ENCODE measurements at places on chromosomes 4 and X. TPM values are rescaled to one million over a fixed set of nuclear protein-coding genes. Genes with fewer than 3 reads are reported as not detected.

MAGEE2 gene
- total RNA-seq, result not detected

KLKB1 gene
- total RNA-seq, result not detected

NEUROG2 gene
- total RNA-seq, result not detected

ANTXR2 gene
- total RNA-seq, result 198 TPM

ASB5 gene
- not detected for total RNA-seq

EDA2R gene
- total RNA-seq, result 21.6 TPM

NSG1 gene
- not detected for total RNA-seq

TRIM75 gene
- total RNA-seq, result not detected

PABPC1L2B gene
- not detected for total RNA-seq

CXCL10 gene
- not detected for total RNA-seq

PCDH11X gene
- total RNA-seq, result not detected

KLHL13 gene
- total RNA-seq, result not detected

BMX gene
- not detected for total RNA-seq

SMIM31 gene
- not detected for total RNA-seq

TMEM128 gene
- total RNA-seq, result 20.1 TPM

POU3F4 gene
- not detected for total RNA-seq

LINC00632 gene
- 221 TPM for total RNA-seq

LRIT3 gene
- not detected for total RNA-seq

PGRMC2 gene
- total RNA-seq, result 188 TPM

DTHD1 gene
- not detected for total RNA-seq
